ENCODE measurements at places on chromosomes 6 and 20.

DNA sequence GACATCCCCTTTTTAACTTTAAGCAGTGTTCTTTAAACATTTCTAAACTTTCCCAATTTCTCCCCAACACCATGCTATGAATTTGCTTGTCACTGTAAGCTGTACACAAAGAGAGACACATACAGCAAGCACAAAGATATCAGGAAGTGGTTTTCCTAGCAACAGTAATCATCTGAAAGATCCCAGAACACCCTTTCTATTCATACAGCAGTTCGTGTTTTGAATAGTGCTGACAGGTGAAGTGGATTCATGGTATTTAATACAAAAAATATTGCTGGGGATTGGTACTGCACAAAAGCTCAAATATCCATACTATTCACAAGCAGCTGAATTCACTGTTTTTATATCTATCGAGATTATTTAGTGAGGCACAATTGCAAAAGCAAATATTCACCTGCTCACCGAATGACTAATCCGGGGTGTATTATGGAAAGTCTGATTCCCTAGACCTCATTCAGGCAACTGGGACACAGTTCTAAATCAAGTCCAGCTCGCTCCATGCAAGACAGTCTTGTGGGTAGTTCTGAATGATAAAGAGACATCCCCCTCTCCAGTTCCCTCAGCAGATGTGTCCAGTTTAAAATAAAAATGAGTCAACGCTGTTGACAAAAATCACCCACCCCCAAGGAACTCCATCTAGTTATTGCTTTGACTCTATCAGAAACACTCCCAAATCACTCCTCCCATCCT is 107.1 kb upstream of the TSHZ2 start:
- DNase-seq: no peak

DNA sequence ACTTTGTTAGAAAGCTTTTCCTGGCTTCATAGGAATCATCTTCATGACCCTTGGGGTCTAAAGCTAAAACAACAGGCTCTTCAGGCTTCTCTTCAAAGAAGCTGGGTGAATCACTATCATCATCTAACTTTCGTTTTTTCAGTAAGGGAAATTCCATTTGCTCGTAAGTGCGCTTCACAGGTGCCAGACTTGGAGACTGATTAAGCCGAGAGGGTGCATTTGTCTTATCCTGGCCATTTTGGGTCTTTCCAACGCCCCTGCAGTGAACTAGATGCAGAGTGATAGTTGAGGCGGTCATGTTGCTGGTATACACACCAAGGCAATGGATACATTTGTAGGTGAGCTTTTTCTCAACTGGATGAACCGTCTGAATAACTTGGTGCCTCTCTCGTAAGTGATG is 38.8 kb downstream of the ADNP start:
- DNase-seq: no peak

GRCh38 chr6:37821446-37821845 is 1.9 kb downstream of the ZFAND3 start:
- no peak for DNase-seq

- DNase-seq: no peak
Measured at GRCh38 chr6:16505711-16506357, 255.4 kb downstream of the ATXN1 start.

GRCh38 chr6:140641412-140641811 is 1267.0 kb upstream of the CITED2 start:
- DNase-seq: no peak

DNA sequence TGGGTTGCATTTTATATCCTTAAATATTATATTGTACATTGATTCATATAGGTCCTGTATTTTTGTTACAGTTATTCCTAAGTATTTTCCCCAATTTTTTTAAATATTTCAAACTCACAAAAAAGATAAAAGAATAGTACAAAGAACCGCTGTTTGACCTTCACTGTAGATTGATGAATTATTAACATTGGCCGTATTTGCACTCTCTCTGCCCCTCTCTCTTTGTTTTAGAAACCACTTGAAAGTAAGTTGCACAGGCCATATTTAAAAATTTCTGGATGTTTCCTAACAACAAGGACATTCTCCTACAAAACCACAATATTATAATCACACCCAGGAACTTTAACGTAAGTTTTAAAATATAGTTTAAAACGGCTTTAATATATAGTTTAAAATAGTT is 72.0 kb upstream of the DUSP22 start:
- DNase-seq: no peak

DNA sequence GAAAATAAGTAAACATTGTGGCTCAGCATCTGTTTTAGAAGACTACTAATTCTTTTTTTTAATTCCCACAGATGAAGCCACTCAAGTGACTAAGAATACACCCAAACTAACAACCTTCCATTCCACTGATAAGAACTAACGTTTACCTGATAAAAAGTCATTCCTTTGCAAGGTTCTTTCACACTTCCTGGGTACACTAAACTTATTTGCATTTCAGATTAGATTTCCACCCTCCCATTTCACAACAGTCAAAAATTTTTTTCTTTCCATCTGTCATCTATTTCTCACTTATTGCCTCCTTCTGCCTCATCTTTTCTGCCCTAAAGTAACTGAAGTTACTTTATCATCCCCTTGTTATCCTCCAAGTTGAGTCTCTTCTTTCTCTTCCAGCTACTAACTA is 20.3 kb downstream of the MBOAT1 start:
- DNase-seq: no peak

DNA sequence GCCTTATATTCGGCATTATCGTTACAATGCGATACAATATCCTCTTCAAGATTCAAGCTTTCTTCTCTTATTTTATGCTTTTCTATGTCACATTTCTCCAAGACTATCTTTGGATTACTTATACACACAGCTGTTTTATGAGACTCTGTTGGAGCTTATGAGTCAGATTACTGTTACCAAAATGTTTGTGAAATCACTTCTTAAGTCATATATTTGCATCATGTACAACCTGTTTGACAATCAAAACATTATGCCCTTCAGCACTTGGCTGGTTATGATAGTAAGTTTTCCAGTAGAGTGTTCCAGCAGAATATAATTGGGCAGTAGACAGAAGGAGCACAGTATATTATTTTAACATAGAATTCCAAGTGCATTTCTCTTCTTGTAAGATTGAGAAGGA is 35.2 kb downstream of the BMP6 start:
- no peak for DNase-seq

GRCh38 chr20:1327827-1328679 is 886 bp downstream of the SDCBP2 start:
- DNase-seq: no peak

DNA sequence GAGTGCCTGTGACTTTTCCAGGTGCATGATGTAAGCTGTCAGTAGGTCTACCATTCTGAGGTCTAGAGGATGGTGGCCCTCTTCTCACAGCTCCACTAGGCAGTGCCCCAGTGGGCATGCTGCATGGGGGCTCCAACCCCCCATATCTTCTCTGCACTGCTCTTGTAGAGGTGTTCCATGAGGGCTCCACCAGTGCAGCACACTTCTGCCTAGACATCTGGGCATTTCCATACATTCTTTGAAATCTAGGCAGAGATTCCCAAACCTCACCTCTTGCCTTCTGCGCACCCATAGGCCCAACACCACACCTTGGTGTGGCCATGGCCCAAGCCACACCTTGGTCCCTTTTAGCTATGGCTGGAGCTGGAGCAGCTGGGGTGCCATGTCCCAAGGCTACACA is 66.3 kb downstream of the VTA1 start:
- no peak for DNase-seq

DNA sequence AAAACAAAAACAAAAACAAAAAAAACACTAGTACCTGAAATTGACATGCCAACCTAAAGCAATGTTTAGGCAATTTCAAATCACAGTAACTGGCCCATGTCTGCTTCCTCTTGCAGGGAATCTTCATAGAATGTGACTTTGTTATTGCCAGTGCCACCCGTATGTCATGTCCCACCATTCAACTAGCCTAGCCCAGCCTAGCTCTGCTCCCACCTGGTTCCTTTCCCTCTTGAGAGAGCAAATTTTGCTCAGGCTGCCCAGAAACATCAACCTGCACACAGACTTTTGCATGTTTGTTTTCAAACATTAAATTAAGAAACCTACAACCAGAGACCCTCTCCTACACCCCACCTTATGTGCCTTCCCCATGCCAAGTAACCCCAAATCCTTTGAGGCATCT is 124.8 kb upstream of the SLC2A12 start:
- no peak for DNase-seq

- no peak for DNase-seq
Measured at GRCh38 chr20:910132-910869, 5.8 kb downstream of the ANGPT4 start.

GRCh38 chr6:30985490-30985889 is 2.0 kb downstream of the MUC21 start:
- no peak for DNase-seq

- DNase-seq: no peak
Measured at GRCh38 chr6:91743756-91744155, 1156.9 kb upstream of the MAP3K7 start.

GRCh38 chr20:47362361-47363219 is 6.1 kb upstream of the ZMYND8 start:
- no peak for DNase-seq

DNA sequence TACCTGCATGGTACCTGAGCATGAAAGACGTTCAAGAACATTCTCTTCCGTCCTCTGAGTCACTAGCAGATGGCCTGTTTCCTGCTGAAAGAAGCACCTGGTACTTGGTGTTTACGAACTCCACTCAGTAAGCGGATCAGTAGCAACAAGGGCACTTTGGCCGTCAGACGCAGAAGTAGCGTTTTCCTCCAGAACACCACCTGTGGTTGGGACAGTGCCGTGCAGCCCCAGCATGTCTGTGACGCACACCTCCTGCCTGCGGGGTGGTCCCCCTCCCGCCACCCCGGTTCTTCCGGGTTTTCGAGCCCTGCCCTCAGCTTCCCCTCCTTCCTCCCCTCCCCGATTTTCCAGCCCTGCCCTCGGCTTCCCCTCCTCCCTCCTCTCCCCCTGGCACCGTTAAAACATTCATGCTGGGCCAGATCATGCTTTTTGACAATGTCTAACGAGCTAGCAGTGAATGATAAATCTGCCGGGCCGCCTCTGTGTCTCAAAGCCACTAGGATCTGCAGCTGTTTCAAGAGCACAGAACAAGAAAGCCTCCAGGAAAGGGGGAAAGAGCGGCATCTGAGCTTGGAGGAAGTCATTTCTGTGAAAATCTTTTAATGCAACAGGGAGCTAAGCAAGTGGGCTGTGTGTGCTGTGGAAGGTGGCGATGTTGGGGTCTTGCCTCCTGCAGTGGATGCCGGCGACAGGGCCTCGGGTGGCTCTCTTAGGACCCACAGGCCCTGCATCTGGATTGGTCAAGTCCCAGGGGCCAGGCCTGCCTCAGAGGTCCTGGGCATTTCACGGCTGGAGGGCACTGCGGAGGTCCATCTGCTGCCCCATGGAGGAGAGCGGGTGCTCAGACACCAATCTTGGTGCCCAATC is 207.9 kb downstream of the ERMARD start:
- peak; percentile 17 for DNase-seq

DNA sequence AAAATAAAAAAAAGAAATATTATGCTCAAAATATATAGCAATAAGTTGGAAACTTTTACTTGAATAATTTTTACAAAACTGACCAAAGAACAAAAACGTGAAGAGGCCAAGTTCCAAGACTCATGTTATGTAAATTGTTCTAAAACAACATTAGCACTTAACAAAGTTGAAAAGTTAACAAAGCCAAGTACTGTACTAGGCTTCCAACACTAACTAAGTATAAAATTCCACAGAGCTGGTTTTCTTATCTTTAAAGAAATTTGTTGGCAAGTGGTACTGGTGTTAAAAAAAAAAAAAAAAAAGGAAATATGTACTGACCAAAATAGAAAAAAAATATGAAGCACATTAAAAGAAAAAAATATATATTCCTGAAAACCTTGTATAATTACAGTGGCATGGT is 127.8 kb downstream of the SLC16A10 start:
- no peak for DNase-seq

- DNase-seq: no peak
Measured at GRCh38 chr6:29968130-29968529, 25.8 kb downstream of the HLA-A start.

DNA sequence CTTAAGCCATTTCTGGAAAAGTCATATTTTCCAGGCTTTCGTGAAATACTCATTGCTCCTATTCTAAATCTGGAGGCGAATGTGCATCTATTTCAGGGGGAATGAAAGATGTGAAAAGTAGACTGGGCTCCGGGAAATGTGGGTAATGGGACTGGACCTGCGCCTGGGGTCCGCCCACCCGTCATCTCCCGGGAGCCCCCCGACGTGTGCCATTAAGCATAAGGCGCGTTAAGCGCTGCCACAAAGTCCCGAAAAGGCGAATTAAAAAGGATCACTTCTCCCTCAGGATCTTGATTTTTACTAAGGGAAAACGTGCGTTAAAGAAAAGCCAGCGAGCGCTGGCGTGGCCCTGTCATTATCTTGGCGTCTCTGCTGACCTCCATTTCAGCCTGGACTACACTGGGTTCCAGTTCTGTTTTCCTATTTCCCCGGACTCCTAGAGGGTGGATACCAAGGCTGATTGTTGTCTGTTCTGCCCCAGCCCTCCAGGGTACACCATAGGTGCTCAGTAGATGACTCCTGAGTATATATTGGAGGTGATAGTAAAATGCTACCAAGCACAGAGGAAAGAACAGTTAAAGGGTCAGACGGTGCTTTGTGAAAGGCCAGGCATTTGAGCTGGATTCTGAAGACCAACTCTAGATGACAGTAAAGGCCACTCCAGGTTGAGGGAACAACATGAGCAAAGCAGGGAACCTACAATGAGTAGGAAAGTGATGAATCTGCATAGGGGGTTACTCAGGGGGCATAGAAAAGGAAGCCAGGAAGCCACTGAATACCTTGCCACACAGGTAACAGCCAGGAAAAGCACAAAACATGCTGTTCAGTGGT is 89.2 kb upstream of the ARID1B start:
- no peak for DNase-seq

- DNase-seq: no peak
Measured at GRCh38 chr20:25005220-25005619, 12.7 kb upstream of the APMAP start.

DNA sequence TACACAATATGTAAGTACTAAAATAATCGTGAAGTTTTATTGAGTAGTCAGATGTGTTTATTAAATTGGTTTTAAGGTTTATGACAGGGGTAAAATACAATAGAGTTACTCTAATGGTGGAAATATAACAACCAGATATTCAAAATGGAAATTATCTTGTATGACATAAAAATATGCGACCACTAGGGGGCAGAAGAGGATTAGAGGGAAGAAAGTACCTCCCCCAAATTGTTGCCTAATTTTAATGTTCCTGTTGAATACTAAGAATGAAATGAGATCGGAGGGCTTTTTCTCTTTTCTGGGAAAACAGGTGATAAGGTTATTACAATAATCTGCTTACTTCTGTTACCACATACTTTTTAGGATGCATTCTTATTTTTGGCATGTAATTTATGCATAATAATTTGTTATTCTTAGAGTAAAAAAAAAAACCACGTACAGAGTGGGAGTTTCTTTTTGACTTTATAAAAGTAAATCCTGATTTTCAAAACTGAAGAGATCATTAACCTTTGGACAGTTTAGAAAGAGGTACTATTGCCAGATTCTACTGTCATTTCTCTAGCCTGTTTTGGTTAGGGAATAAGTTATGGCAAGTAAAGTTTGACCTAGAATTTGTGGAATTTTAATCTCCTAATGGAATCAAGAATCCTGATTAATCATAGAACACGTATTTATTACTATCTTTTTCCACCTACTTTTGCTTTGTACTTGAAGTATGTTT is 159.2 kb downstream of the CD109 start:
- no peak for DNase-seq

Measured in stimulated activated CD8-positive, alpha-beta memory T cell treated with anti-CD3 and anti-CD28 coated beads, Interleukin-7, amount 100 ng/mL, for 4 hours (primary cell).